ENCODE measurements at places on chromosomes 1 and 21.

- no peak for DNase-seq
These were observed 57.9 kb downstream of the RASAL2 start for GRCh38 chr1:178151831-178152230.

DNA sequence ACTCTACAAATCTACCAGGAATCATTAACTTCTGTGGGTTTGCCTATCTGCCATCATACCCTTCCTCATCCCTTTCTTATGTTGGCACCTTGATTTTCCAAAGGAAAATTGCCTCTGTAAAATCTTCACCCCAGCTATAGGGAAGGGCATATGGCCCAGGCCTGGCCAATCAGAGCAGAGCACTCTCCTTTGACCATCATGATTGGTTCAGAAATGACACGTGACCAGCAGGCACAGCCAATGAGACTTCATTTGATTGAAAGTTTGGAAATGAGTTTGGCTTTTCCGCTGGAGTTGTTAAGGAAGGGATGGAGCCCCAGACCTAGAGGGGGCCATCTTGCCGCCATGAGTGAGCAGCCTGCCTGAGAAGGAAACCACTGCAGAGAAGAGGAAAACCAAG, 35.1 kb upstream of the IFFO2 start:
- no peak for DNase-seq

DNA sequence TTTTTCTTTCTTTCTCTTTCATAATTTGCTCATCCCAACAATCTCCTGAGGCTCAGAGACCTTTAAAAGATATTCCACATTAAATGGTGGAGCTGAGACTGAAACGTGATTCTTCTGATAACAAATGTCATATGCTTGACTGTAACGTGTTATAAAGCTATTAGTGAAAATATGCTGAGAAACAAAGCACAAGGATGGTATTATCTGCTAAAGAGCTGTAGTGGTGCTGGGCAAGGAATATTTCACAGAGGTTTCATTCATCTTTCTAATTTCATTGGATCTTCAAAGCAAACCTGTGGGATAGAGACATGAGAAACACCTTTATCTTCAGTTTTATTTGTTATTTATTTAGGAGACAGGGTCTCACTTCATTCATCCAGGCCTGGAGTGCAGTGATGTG, 98.1 kb upstream of the WLS start:
- no peak for DNase-seq

GRCh38 chr1:236887081-236887480, 92.0 kb downstream of the MTR start:
- no peak for DNase-seq

GRCh38 chr1:186283374-186283773, 91.7 kb downstream of the TPR start:
- no peak for DNase-seq

DNA sequence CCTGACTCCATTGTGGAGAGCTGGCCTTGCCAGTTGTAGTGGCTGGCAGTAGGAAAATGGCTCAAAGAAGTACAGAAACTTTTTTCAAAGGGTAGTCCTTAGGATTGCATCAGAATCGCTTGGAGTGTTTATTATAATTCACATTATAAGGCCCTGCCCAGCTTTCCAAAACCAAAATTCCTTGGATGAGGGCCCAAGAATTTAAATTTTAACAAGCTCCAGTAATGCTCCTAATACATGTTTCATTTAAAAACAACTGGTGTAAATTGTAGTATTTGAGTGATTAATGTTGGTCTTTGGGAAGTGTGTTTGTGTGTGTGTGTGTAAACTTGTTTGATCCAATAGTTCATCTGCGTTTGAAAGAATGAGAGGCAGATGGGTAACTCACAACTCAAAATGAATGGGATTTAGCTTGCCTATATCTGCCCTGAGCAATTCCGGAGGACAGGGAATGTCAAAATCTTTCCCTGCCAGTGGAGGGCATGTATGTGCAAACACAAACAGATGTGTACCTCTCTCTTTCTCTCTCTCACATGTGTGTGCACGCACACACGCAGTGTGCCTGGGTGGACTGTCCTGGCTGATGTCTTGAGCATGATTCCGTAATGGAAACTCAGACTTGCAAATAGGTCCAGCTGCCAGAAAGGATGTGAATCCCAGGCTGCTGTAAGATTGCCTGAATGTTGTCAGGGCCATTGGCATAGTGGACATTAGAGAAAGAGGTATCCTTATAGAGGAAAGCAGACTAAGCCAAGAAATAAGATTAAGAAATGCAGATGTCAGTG, 293.1 kb downstream of the LMX1A start:
- no peak for DNase-seq
